Effector memory CD8-positive, alpha-beta T cell (primary cell): ENCODE measurements at places on chromosomes 12 and 14.

- no peak for DNase-seq
These were observed 7.5 kb downstream of the HIP1R start for GRCh38 chr12:122842505-122843405.

DNA sequence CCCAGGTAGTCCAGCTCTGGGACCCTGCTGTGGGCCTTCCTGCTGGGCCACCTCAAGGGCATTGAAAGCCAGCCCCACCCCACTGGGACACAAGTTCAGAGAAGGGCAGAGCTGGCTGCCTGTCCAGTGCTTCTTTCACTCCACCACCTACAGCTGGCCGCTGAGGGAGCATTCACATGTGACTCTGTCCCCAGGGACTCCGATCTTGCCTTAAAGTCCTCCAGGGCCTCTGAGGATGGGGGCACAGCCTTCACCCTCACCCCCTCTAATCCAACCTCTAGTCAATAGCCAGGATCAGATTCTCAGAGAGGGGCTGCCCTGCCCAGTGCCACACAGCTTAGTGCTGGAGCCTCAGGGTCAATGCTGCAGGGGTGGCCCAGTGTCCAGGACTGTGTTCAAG lies 5.0 kb upstream of the CYP46A1 start:
- DNase-seq: no peak

DNA sequence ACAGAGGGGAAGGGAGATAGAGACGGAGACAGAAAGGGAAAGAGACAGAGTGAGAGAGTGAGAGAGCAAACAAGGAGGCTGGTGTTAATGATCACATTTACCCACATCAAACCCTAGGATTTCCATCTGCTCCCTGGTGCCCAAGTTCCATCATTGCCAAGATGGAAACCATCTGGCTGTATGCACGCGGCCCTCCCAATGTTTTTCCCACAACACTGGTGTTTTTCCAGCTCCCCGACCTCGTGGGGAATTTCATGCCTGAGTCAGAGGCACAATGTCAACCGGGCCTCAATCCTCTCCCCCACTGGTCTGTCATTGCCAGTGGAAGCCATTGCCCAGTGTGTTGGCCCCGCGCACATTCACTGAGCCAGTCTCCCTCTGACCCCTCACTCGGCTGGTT lies 19.9 kb upstream of the BDKRB2 start:
- DNase-seq: no peak

DNA sequence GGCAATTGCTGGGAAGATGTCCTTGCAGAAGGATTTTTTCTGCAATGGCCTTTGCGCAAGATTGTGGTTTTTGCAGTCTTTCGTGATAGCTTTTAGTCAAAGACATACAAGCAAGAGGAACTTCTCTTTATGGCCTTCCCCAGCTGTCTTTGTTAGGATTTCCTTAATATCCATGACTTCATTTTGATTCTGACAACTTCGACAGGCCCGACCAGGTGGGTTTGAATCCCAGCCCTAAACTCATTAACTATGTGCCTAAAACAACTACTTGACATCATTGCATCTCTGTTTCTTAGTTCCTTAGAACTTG lies 13.3 kb upstream of the VRK1 start:
- no peak for DNase-seq

GRCh38 chr14:65137648-65138307 lies 35.5 kb upstream of the MAX start:
- DNase-seq: no peak

GRCh38 chr12:46722394-46723185 lies 103.2 kb downstream of the SLC38A4 start:
- no peak for DNase-seq

DNA sequence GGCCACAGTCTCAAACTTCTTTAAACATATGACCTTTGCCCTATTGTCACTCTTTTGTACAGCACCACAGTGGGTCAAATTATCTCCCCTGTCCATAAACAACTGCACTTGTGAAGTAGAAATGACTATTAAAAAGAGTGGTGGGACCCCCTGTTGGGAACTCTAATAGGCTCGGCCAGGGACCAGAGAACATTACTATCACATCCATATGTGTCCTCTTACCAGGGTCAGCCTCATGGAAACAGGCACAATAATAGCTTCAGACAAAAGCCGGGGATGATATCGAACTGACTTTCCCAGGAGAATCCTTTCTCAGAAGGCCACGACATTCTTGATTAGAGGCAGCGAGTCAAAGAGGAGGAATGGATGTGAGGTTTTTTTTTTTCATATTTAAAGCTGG lies 96.6 kb downstream of the NKX2-1 start:
- no peak for DNase-seq

DNA sequence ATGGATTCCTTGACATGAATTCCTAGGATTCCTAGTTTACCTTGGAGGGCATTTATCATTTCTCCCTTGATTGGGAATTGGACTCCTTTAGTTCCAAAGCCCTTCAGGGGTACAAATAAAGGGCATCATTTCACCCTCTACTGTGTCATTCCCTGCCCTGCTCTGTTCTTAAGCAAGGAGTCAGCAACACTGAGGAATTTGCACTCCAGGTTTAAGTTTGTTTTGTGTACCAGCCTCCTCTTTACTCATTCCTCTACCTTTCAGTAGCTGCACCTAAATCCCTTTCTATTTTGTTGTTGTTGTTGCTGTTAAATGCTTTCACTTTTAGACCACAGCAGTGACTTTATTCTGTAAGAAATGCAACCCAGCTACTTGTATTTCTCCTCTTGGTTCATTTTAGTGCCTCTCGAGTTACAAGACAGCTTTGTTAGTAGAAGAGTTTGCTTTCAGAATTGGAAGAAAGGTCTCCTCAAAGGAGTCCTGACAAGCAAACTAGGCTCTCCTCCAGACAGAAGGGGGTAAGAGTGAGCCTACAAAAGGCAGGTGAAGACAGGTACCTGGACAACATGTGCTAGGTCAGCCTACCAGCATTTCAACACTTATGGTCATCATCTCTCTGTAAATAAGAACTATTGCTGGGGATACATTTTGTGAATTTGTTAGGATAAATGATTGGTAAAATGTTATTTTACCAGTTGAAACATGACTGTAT lies 90.0 kb downstream of the RMST start:
- no peak for DNase-seq

DNA sequence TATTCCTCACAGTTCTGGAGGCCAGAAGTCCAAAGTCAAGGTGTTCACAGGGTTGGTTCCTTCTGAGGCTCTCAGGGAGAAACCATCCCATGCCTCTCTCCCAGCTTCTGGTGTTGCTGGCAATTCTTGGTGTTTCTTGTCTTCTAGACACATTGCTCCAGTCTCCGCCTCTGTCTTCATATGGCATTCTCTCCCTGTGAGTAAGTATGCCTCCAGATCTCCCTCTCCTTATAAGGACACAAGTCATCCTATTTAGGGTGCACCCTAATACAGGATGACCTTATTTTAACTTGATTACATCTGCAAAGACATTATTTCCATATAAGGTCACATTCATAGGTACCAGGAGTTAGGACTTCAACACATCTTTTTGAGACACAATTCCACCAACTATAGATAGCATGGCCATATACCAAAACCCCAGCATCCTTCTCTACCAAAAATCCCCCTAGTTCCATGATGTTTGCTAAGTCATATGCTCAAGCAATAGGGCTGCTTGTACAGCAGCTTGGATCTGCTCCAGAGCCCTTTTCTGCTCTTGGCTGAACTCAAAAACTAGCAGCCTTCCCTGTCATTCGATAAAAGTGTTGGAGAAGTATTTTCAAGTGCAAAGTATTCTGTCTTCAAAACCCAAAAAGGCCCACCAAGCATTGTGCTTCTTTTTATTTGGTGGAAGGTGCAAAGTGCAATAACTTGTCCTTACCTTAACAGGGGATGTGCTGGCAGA lies 79.2 kb upstream of the CMKLR1 start:
- DNase-seq: no peak

DNA sequence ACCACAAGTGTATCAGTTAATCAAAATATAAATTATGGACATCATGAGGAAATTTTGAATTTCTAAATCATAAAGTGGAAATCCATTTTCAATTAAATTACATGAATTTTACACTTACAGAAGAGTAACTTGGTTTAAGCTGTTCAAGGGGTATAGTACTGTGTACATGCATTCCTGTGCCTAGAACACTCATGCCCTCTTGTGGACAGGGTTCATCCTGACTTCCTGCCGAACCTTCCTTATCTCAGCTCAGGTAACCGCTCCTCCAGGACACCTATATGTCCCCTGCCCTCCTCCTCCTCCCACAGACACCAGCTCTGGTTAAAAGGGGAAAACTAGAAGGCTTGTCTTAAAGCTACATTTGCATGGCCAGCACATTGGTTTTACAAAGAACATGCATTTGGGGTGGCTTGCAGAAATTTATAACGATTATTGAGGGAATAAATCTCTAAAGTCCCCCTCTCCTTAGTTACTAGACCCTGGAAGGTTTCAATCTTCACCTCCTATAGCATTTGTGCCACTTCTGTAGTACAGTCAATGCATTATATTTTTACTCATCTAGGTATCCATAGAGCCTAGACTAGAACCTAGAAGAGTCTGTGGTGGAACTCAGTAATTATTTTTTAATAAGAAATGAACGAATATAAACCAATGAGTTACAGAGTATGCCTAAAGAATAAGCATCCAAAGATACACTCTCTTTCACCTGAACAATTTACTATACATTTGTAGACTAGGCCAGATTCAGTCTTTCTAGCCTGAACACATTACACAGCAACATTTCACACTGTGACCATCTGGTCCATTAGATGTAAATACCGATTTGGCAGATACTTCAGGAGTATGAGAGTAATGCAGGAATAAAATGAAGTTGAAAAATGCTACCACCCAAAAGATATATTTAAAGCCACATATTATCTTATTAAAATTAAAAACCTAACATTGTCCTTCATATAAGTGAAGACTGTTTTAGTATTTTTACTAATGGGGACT lies 345.6 kb downstream of the PAWR start:
- no peak for DNase-seq

DNA sequence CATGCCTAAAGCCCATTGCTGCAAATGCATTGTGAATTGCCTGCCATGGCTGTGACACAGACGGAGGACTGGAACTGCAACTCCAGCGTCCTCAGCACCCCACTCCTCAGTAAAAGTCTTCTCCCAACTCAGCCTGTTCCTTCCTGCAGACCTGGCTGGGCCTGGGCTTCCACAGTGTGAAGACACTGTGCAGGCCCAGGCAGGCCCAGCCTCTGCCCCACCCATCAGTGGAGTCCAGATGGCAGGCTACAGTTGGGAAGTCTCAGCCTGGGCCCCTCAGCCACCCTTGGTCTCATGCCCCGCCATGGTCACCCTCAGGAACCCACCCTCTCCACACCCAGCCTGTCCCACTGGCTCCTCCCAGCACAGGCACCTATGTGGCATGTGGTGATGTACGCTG lies 22.0 kb downstream of the VSX2 start:
- DNase-seq: no peak

DNA sequence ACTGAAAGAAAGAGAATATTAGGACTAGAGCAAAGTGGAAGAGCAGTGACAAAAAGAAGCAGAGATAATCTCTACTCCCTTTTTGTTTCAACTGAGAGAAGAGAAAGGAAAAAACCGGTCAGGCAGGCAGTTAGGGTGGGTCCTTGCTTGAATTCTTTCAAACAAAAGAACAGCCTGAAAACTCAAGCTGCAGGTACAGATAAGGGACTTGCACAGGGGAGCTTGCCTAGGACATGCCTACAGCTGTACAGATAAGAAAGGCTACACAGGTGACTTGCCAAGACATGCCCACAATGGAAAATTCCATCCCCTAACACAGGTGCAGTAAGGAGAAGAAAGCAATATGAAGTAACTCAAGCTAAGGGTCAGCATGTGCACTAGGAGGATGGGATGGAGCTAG lies 532.2 kb upstream of the MIS18BP1 start:
- DNase-seq: no peak

GRCh38 chr12:1605129-1606020 lies 11.0 kb upstream of the FBXL14 start:
- peak; percentile 53 for DNase-seq

DNA sequence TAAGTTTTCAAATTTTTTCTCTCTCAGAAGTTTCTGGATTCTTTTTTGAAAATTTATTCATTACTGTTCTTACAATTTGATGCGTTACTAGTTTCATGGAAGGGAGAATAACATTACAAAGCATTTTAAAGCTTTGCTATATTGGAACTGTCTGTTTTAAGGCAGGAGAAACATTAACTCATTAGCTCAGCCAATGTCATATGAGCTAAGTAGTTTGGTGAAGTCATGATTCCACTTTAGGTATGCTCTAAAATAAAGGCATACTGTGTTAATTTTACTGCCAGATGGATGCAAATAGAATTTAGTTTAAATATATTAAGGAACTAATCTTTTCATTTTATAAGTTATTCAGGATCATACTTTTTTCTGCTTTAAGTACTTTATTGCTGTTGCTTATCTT lies 46.0 kb downstream of the ARID2 start:
- DNase-seq: no peak

- no peak for DNase-seq
These were observed 444.7 kb upstream of the FBXO33 start for GRCh38 chr14:39876916-39877315.

- DNase-seq: no peak
These were observed 430.2 kb upstream of the SEL1L start for GRCh38 chr14:81963846-81964245.
